ENCODE measurements at places on chromosomes 1 and 21. TPM values are rescaled to one million over a fixed set of nuclear protein-coding genes. Genes with fewer than 3 reads are reported as not detected.

KCNE2 gene
- total RNA-seq, result not detected

CHI3L1 gene
- total RNA-seq, result 3.0 TPM

BRINP3 gene
- total RNA-seq, result 2.3 TPM

RUNX1 gene
- total RNA-seq, result 63.5 TPM

MEX3A gene
- 0.90 TPM for total RNA-seq

VHLL gene
- total RNA-seq, result not detected

SRSF10 gene
- total RNA-seq, result 86.4 TPM

SLC45A1 gene
- 2.0 TPM for total RNA-seq

Data from fibroblast of the aortic adventitia (primary cell).